ENCODE measurements at places on chromosomes 2 and 18.

- DNase-seq: no peak
Observed at GRCh38 chr18:1350931-1351450, 446.3 kb downstream of the ADCYAP1 start.

- DNase-seq: no peak
Observed at GRCh38 chr2:163630836-163631235, 105.0 kb downstream of the FIGN start.

- DNase-seq: no peak
Observed at GRCh38 chr2:32718752-32719151, 90.9 kb downstream of the TTC27 start.

DNA sequence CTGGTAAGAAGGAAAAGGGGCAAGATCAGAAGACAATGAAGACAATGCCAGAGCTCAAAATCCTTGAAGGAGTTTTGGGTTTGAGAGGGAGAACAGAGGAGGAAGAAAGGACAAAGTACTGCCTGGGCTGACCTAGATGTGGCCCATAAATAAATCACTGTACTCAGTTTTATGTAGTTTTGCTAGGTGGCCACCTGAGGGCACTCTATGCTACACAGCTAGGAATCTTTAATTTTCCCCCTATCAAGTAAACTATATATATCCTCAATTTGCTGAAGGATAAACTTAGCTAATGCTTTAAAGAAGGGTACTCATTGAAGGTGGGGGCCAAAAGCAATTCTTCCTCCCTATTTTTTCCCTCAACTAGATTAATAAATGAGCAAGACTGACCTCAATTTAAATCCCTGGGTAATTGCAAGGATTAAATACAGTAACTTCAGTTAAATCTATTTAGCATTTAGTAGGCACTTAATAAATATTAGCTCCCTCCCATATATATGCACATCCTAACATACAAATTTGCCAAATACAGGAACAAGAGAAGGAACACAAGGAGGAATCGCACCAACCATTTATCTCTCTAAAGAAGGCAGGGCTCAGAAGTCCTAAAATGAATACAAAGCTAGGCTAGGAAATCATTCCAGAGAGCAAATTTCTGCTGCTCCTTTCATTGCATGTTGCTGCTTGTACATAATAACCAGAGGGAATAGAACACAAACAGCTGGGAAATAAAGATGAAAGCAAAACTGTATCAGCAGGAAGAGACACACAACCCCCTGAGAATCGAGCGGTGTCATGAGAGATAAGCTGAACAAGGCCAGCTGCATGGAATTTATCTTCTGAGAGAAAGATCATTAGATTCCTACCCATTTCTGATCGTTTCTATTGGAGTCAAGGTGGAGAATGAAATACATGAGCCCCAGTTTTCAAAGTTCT, 540.1 kb downstream of the NRXN1 start:
- peak; percentile 5 for DNase-seq

- no peak for DNase-seq
Observed at GRCh38 chr18:36519358-36519757, 221.8 kb downstream of the FHOD3 start.

DNA sequence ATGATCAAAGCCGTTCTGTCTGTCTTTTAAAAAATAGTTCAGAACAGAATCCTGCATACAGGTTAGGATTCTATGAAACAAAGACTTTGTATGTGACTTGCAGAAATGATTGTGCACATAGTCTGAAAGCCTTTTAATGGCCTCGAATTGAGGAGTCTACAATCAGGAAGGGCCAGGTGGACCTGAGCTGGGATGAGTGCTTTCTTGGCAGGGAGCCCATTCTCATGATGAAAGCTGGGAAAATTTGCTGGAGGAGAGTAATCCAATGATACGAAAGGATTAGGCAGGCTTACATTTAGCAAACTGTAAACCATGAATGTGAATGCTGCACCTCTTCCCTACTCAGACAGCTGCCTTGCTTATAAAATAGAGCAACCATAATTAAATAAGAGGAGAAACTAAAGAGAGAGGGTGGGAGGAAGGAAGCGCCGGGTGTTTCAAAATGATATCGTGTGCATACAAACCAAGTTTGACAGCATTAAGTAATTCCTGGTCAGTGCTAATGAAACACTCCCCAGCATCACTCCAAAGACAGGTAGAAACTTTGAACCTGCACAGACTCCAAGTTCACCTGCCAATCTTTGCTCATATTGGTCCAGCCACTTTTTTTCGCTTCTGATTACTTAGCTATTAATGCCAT, 23.7 kb upstream of the CXCR4 start:
- no peak for DNase-seq

DNA sequence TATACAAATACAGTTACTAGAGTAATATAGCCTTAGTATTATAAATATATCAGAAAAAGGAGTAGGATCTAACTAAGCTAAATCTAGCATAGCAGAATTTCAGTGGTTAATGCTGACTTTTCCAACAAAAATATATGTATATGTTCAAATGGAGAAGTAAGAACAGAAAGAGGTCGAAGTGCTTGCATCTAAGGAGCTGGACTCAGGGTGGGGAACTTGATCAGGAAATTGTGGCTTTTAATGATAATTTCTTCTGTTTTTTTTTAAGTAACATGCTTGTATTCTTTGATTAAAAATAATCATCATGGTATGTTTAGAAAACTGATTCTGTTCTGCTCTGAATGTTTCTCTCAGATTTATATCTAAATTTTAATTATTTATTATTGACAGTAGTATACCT, 327.1 kb downstream of the GALNT13 start:
- no peak for DNase-seq

DNA sequence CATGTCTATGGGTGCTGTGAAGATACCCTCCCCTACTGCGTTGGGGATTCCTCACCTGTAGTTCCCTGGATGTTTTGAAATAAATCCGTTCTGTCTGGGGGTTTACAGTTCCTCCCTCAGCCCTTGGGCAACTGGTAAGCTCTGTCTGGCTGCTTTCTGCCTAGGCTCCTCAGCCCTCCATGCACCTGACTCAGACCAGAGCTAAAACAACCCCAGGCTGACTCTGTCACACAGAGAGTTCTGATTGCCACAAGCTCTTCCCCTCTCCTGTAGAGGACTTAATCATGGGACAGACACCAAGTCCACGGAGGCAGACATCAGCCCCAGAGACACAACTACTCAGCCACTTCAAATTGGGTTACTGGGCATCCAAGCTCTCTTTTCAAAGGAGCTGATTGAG, 6.3 kb downstream of the VIT start:
- no peak for DNase-seq

GRCh38 chr18:24964216-24964615, 387.8 kb downstream of the ZNF521 start:
- DNase-seq: peak; percentile 18

- peak; percentile 40 for DNase-seq
Observed at GRCh38 chr2:147082850-147083522, 761.8 kb upstream of the ACVR2A start.

GRCh38 chr2:1972948-1973347, 228.6 kb upstream of the PXDN start:
- DNase-seq: no peak

DNA sequence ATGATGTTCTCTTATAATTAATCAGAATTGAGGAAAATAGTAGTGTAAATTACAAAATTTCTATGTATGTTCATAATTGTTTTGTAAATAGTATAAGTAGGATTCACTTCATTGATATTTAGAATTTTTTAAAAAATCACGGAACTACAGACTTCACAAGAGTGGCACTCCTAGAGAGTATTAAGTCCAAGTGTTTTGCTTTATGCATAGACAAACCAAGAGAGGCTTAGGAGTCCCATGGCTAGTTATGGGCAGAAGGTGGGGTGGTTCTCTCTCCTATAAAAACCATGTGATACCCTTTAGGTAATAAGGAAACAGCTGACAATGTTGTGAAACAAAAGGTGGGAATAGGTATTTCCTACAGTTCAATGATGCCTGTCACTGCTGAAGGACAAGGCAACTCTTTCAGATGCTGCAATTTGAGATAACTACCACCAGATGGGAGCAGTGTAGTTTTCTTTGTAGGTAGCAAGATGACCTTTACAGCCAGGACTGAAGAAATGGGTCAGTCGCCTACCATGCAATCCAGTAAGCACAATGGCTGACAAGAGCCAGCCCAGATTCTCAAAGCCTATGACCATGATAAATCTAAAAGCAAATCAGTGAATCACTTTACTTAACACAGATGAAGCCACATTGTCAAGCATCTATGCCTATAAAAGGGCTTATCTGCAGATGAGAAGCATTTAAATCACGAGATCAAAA, 83.9 kb downstream of the AAK1 start:
- DNase-seq: peak; percentile 16

- no peak for DNase-seq
Observed at GRCh38 chr2:105383432-105384166, 15.3 kb downstream of the FHL2 start.

DNA sequence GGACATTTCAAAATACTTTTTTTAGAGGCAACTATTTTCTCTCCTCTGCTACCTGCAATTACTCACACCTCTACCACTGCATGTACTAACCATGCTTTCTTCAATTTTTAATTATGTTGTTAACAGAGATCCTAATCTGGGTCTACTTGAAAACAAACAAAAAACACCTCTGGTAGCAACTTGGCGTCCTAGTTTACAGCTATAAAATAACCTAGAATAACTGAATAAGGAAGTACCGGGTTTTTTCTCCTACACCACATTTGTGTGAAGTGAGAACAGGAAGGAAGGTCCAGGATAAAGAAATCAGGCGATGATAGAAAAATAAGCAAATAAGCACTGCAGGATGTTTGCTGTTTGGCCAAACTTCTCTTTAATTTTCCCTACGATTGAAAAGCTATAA, 633.5 kb downstream of the LRP1B start:
- DNase-seq: no peak

DNA sequence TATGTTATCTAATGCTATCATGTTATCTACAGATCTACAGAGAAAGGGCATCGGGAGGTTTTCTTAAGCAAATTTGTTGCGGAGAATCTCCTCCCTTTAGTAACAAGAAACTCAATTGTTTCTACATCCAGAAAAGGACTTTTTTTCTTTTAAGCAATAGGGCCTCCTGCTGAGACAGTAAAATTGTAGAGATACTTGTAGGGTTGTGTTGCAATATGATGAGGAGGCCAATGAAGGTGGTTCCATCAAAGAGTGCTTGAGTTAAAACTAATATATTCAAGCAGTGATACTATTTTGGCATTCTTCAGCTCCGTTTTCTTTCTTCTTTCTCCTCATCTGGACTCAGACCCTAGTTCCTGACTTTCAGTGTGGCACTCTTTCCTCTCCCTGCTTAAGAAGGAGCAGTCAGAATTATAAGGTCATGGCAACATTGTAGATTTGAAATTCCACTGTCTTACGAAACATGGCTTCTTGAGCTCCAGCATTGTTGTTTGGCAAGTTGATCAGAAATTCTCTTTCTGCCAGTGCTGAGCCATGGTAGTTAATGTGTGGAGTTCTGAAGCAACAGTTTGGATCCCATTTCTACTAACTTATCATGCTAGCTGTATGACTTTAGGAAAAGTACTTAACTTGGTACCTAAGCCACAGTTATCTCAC, 202.0 kb upstream of the SLC14A2 start:
- no peak for DNase-seq

- no peak for DNase-seq
Observed at GRCh38 chr2:165870346-165870745, 76.3 kb upstream of the GALNT3 start.

DNA sequence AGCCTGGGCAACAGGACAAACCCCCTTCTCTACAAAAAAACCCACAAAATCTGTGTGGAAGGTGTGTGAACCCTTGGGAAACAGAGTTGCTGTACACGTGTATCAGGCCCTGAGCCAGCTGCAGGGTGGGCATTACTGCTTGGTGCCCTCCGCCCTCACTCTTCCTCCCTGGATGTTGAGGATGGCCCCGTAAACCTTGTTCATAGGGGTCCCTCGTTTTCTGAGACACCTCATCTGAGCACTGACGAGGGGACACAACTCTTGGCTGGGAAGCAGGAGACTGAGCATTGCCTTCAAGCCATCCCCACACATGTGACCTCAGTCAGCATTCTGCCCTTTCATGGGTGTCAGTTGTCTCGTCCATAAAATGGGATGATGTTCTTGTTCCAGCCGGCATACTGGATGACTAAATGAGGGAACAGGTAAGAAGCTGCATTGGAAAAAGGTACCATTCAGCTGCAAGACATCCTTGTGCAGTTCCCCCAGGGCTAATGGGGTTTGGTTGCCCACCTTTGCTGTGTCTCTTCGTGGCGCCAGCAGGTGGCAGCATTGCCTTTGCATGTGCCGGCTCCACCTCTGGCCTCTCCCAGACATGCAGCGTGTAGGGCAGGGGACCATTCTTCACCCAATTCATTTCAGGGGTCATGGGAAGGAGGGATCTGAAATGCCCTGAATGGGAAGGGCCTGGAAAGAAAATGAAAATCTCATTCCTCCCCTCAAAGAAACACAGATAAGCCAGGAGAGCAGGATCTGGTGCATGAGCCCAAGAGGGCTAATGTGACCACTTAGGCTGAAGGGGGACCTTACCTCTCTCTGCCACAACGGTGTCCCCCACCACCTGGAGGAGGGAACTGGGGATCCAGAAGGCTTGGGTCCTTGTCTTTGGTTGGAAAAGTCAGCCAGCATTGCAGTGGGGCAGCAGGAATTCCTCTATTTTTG, 36.4 kb upstream of the HAAO start:
- peak; percentile 89 for DNase-seq
